Breast epithelium (tissue), 4 donors: ENCODE measurements at places on chromosomes 3 and 15. TPM values are rescaled to one million over a fixed set of nuclear protein-coding genes. Genes with fewer than 3 reads are reported as not detected.

GOLGA6L7 gene
- total RNA-seq: not detected

SFMBT1 gene
- 35.1 TPM for total RNA-seq

SPINK8 gene
- total RNA-seq: not detected

CCR8 gene
- not detected for total RNA-seq

TLR9 gene
- not detected for total RNA-seq

AADACL2 gene
- total RNA-seq: not detected

DUOX1 gene
- total RNA-seq: 7.2 TPM

PARP15 gene
- 5.4 TPM for total RNA-seq

ACTR8 gene
- total RNA-seq: 29.0 TPM

DNA sequence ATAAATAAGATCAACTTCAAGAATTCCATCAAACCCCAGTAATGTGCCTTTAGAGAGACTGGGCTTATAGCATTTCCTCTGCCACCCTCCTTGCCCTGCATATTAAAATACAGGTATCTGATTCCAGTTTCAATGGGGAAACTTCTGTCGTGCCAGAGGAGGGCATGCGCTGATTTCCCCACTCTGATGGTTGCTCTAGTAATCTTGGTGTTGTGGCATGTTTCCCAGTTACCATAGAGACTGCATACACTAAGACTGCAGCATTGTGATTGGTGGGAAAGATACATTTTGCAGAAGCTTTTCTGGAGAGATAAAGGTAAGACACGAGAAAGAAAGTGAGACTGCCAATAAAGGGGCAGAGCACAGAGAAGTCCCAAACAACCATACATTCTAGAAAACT, 225.6 kb downstream of the TIGIT start:
- no peak for DNase-seq

DNA sequence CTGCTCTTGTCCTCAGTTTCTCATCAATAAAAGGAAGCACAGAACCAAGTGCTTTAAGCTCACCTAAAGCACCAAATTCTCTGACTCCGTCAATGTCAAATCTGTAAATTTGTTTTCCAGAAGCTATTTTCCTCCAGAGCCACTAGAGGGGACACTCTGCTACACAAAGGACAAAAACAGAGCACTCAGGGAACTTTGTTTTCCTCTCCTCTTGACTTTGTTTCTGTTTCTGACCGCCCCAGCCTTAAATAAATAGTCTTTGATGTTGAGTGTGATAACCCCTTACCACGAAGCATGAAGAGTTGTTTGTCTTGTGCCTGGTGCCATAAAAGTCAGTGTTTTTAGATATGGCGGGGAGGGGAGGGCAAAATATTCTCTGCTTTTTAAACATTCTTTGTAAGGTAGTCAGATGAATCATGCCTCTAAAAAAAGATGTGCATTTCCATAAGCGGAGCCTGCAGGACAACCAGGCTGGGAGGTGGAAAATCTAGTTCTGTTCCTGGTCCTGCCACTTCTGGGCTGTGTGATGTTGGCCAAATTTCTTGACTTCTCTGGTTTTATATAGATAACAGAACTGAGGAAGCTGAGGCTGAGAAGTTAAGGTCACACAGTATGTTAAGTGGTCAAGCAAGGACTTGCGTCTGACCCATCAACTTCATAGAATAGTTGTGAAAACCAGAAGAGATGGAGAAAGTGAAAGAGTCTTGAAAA, 7.3 kb upstream of the ZBTB38 start:
- DNase-seq: no peak

DNA sequence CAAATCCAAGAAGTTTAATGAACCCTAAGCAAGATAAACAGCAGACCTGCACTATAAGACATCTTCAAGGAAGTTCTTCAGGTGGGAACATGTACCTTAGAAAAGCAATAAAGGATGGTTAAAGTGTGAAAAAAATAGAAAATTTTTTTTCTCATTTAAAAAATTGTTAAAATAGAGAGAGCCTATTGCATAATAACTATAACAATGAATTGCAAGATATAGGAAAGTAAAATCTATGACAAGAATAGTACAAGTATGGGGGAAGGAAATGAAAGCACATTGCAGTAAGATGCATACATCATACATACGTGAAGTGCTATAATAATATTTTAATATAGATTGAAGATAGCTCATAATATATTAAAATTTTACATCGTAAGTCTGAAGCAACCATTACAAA, 310.1 kb upstream of the KCNMB2 start:
- no peak for DNase-seq

GRCh38 chr3:111541911-111542483, at the start of gene CD96:
Gene CD96, plus strand, starts transcription at chr3:111542197. Its CDS starts 52 bp downstream, at chr3:111542249.
- no peak for DNase-seq

GRCh38 chr3:133883641-133884040, 12.0 kb downstream of the RAB6B start:
- no peak for DNase-seq

DNA sequence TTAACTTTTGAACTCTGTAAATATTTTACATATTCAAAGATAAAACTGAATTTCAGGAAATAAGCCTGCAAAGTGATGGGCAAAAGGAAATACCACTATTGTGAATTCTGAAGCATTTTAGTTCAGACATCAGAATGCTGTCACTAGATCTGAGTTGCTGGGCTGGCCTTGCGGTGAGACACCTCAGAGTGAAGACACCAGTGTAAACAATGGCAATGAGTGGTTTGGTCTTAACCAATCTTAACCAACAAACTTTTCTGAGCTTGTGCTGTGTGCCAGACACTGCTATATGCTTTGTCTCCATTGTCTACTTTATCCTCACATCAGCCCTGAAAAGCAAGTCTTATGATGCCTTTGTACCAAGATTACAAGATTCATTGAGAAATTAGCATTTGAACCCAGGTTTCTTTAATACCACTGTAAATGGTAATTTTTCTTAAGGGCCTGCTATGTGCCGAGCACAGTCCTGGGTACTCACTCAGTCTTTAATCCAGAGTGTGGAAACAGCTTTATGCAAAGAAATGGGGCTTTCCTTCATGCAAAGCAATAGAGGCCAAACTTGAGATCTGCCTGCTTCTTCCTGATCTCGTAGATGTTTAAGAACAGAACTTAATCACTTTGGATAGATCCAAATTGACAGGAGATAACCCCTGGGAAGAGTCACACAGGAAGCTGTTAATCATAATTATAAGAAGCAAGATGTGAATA, 55.0 kb downstream of the TMEM39A start:
- DNase-seq: no peak

GRCh38 chr3:156218353-156218744, 98.0 kb downstream of the KCNAB1 start:
- DNase-seq: no peak

- no peak for DNase-seq
Measured at GRCh38 chr3:18044971-18045880, 302.8 kb upstream of the TBC1D5 start.

DNA sequence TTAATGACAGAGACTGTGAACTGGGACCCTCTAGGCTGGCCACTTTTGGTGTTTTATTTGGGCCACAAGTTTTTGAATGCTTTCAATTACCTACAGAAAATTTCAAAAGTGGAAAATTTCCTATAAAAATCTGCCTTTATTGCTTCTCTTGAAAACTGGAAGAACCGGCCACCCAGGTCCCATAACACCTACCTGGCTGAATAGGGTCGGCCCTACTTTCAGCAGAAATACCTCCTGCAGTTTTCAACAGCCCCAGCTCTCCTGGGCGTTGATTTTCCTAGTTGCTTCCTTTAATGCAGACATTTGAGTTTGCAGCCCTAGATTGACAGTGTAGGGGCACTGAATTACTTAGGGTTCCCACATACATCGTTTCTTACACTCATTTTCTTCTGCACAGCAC, 719 bp upstream of the SRPRB start:
- DNase-seq: no peak

DNA sequence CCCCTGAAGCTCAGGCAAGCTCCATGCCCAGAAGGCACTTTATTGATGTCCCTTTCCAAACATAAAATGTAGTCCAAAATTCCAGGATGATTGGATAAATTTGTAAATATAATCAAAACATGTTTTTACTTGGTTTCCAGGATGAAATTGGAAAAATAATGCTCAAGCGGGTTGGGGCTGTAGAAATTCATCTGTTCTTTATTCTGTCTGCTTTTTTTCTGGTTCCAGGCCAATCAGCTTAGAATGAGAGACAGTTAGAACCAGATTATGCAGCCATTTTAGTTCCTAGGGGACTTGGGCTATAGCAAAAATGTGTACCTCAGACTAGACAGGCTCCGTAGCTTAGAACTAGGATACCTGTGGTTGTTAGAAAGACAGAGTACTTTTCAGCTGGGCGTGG, 450.8 kb downstream of the MCTP2 start:
- DNase-seq: no peak

DNA sequence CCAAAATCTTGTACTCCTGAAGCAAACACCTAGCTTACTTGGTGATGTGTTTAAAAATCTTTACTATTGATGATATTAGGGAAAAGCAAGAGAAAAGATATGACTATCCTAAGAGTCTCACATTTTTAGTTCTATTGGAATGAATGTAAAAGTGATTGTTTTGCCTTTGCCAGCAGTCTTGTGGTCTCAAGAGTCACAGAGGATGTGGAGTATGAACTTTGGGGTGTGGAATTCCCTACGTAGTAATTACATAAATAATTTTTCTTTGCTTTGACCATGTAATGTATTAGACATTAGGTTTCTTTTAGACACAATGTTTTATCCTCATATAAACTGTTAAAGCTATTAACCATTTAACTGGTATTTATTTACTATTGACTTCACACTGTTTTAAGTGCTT, 387.6 kb downstream of the NAALADL2 start:
- no peak for DNase-seq

GRCh38 chr3:119304201-119304713, 10.1 kb downstream of the ARHGAP31 start:
- DNase-seq: no peak

- DNase-seq: no peak
Measured at GRCh38 chr3:27758083-27758482, 36.0 kb upstream of the EOMES start.

DNA sequence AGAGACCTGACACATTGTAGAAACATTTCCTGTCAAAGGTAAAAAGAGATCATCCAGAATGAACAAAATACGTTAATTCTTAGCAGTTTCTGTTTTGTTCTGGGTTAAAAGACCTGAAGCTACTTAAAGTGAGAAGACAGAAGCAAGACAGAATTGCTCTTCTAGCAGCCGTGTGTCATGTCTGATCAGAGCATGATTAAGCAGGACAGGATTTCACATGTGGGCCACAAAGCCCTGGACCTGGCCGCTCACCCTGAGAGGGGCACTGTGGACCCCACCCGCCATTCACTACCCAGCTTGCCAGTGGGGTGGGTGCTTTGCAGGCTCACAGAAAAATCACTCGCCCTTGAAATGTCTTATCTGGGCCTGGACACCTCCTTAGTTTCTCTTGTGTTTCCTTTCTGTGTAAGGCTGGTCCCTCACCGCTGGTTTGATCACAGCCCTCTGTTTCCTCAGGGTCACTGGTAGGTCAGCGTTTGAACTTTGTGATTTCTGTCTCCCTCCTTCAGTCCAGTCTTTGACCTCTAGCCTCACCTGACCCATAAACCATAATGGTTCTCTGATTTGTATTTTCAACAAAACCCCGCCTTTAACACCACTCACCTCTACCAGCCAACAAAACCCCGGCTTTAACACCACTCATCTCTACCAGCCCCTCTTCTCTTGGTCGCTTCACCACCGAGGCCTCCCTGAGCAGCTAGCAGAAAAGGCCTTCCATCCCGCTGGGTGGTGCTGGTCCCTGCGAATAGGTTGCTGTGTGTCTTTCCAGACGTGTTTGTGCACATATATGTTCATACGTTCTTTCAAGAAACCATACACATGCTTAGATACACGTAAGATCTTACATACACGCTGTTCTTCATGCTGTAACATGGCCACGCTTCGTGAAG, 185.0 kb downstream of the OR4M2 start:
- no peak for DNase-seq

- no peak for DNase-seq
Measured at GRCh38 chr15:36557364-36557763, 22.1 kb upstream of the CDIN1 start.

- DNase-seq: no peak
Measured at GRCh38 chr3:148158210-148158609, 539.5 kb upstream of the AGTR1 start.

GRCh38 chr3:59040902-59041301, 8.9 kb downstream of the CFAP20DC start:
- no peak for DNase-seq

- no peak for DNase-seq
Measured at GRCh38 chr15:60128000-60128376, 123.9 kb downstream of the FOXB1 start.

GRCh38 chr15:29170521-29170920, 99.1 kb downstream of the NSMCE3 start:
- no peak for DNase-seq

GRCh38 chr15:73939138-73939537, 12.9 kb downstream of the LOXL1 start:
- no peak for DNase-seq

DNA sequence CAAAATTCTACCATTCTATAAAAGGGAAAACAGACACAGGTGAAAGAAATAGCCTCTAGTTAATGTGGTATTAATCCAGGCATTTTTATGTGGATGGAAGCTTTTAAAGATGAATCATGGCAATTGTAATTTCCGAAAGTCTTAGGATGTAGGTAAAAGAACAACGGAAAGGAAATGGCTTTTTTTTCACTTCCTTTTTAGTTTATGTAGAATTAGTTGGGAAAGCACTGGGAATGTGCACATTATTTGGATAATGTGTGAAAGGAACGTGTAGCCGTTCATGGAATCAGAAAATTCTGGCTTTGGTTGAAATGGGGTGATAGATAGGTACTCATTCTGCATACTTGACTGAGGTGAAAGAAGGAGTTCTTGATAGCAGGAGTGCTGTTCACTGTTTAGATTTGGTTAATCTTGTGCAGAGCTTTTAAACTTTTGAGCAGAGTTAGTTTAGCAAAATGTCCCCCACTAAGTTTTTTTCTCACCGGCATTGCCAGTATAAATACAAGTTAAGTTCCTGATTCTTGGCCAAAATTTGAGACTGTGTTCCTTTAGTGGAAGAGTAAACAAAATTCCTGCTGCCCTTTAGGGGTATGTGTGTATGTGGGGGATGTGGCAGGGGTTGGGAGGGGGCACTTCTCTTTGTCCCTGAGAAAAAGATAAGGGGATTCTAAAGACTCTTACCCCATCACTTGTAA, 20.2 kb upstream of the UTS2B start:
- no peak for DNase-seq

DNA sequence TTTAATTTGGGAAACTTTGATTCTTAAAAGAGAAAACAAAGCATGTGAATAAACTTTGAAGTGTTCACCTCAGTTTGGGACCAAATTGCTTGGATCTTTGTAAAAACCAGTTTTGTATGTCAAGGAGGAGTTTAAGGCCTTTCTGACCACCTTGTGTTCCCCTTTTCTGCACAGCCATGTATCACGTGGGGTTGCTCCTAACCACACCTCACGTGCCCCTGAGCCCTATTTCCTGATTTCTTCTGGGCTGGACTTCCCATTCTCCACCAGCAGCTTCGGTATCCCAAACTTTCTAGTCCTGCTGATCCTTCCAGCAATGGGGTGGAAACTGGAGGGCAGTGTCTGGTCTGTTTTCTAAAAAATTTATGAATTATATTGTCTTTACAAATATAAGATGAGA, 76.4 kb upstream of the STT3B start:
- no peak for DNase-seq

GRCh38 chr3:169513672-169514071, 149.8 kb downstream of the MECOM start:
- DNase-seq: no peak
